ENCODE measurements at places on chromosomes 4 and X. TPM values are rescaled to one million over a fixed set of nuclear protein-coding genes. Genes with fewer than 3 reads are reported as not detected.

DNA sequence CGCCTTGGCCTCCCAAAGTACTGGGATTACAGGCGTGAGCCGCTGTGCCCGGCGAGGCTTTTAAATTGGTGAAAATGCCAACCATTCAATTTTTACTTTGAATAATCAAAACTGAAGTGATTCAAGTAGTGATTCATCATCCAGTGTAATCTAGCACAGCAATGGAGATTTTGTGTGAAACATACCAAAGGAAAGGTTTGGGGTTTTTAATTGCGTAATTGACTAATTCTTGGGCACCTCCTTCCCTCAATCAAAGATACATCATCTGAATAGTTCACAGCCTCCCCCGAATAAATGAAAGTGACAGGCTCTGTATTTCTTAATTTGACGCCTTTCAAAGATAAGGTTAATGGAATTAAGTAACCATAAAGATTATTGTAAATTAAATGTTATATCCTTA lies 69.0 kb downstream of the DMD start:
- no peak for DNase-seq
- H3K4me3 ChIP-seq: no peak overlapping the region
- H3K27me3 ChIP-seq: no peaks in the 10 kb centered on the region
- H3K4me1 ChIP-seq: no peaks in the 10 kb centered on the region
- no peak overlapping the region for H3K27ac ChIP-seq

- no peaks in the 10 kb centered on the region for H3K36me3 ChIP-seq
- no peaks in the 10 kb centered on the region for H3K27me3 ChIP-seq
- no peak overlapping the region for H3K4me3 ChIP-seq
- no peak for DNase-seq
- H3K4me1 ChIP-seq: no peaks in the 10 kb centered on the region
These were observed 18.0 kb downstream of the PRSS48 start for GRCh38 chr4:151294833-151295496.

- no peaks in the 10 kb centered on the region for H3K27me3 ChIP-seq
- no peaks in the 10 kb centered on the region for H3K36me3 ChIP-seq
- no peak overlapping the region for H3K4me3 ChIP-seq
- no peak overlapping the region for H3K27ac ChIP-seq
- no peaks in the 10 kb centered on the region for H3K4me1 ChIP-seq
These were observed 249.8 kb upstream of the ANXA10 start for GRCh38 chr4:167842487-167842886.

- H3K36me3 ChIP-seq: no peaks in the 10 kb centered on the region
- DNase-seq: no peak
- no peaks in the 10 kb centered on the region for H3K27me3 ChIP-seq
These were observed 69.8 kb downstream of the GAB1 start for GRCh38 chr4:143406523-143406922.

- H3K27ac ChIP-seq: no peak overlapping the region
- no peaks in the 10 kb centered on the region for H3K27me3 ChIP-seq
- H3K4me3 ChIP-seq: no peak overlapping the region
- no peaks in the 10 kb centered on the region for H3K36me3 ChIP-seq
These were observed 225.5 kb upstream of the JADE1 start for GRCh38 chr4:128583753-128584712.

PNCK gene
- total RNA-seq: not detected

UNC5C gene
- total RNA-seq: under 0.01 TPM

CCDC120 gene
- under 0.01 TPM for total RNA-seq

DNA sequence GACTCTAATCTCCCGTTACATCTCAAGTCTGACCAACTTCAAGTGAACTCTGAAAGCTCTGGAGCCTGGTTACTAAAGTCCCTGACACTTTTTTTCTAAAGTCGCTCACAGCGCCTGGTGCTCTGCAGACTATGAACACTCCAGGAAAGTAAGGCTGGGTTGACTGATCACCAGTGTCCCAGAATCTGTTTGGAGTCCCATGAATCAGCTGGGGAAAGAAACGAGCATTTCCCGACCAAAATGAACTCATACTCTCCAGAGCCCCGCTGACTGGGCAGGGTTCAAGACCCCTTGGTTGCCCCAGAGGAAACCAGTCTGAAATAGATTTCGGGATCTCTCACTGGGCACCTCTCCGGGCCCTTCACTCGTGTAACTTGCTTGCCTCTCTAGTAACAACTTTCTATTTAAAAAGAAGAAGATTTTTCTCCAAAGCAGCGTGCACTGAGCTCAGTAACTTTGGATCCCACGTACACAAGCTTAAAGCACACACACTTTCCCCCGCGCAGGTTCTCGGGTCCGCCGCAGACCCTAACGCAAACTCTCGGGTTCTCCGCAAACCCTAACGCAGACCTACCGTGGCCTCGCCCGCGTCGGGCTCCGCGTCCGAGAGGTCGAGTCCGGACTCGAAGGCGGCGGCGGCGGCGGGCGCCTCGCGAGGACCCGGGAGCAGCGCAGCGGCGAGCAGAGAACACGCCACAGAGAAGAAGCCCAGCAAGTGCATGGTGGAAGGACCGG lies 964 bp downstream of the VEGFC start:
- no peaks in the 10 kb centered on the region for H3K27me3 ChIP-seq
- peak; percentile 54 for DNase-seq
- H3K4me3 ChIP-seq: peak overlapping the region; percentile 96
- H3K27ac ChIP-seq: peak overlapping the region; percentile 97
- H3K36me3 ChIP-seq: no peaks in the 10 kb centered on the region
- H3K4me1 ChIP-seq: peaks cover 18% of the 10 kb centered on the region

DNA sequence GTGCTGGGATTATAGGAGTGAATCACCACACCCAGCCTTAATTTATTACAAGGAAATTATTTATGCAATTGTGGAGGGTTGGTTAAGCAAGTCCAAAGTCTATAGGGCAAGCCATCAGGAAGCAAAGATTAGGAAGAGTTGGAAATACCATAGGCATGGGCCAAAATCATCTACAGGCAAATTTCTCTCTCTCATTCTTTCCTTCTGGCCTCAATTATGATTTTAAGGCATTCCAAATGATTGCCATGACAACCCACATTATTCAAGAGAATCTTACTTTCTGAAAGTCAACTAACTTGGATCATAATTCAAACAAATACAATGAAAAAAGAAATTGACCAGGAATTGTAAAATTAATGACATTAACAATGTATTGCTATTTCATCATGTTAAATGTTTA lies 400.8 kb downstream of the GPM6A start:
- no peaks in the 10 kb centered on the region for H3K27me3 ChIP-seq
- H3K36me3 ChIP-seq: no peaks in the 10 kb centered on the region
- no peak for DNase-seq
- H3K27ac ChIP-seq: no peak overlapping the region
- peaks cover 2% of the 10 kb centered on the region for H3K4me1 ChIP-seq

TLL1 gene
- total RNA-seq: not detected

LANCL3 gene
- total RNA-seq: not detected

Data from IMR-90 (cell line).